ENCODE measurements at places on chromosomes 5 and 9.

GRCh38 chr5:55533521-55534435 is 986 bp downstream of the PLPP1 start:
- no peak for DNase-seq

DNA sequence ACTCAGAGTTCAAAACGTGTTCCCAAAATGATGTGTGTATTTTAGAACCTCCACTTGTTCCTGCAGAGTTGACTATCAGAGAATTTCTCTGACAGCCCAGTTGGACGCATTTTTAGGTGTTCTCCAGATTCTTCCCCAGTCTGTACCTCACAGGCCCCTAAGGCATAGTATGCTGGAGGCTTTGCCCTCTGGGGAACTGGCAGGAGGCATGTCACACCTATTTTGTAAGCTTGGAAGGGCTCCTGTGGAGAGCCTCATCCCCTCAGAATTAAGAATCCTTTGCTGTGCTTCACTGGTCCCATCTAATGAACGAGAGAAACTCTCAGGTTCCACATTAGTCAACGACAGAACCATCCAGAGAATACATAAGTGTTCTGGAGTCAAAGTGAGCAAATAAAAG is 144.1 kb upstream of the SLC30A5 start:
- no peak for DNase-seq

- DNase-seq: no peak
Measured at GRCh38 chr9:78028926-78029325, 2.7 kb downstream of the GNAQ start.

DNA sequence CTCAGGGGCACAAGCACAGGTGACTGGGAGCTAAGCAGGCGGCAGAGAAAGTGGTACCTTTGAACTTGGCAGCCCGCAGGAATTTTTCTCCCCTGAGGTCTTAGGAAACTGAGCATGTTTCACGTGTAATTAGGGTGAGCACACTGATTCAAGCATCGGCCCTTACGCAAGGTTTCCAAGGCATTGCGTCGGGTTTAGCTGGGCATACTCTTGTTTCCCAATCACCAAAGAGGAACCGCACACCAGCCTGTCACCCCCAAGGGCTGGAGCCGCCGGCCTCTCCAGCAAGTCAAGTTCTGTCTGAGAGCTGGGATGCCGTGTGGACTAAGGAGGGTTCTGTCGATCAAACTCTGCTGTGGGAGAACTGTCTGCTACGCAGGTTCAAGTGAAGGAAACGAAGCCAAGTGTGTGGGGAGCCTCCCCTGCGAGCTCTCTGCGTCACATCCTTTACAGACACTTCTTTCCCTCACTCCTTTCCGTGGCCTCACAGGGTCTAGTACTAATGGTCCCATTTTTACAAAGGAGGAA is 53.0 kb downstream of the ERGIC1 start:
- no peak for DNase-seq

DNA sequence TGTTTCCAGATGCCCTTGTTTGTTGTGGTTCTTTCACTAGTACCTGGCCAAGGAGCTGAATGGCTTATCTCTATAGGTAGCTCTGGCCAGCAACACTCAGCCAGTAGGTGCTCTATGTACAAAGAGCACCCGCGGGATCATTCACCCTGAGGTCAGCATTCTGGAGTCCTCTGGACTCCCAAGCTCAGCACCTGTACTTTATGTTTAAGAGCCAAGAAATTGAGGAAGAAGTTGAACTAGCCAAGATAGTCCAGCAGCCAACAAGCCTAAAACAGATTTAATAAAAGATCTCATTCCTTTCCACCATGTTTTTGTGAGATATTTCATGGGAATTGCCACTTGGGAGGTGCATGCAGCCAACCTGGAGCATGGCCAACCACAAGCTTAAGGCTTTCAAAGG is 242.6 kb upstream of the PAPPA start:
- DNase-seq: no peak

- DNase-seq: no peak
Measured at GRCh38 chr5:151897896-151898295, 26.8 kb downstream of the GLRA1 start.

GRCh38 chr9:106969696-106970095 is 106.7 kb downstream of the ZNF462 start:
- DNase-seq: no peak

- no peak for DNase-seq
Measured at GRCh38 chr9:76817489-76817888, 53.3 kb downstream of the PCA3 start.

DNA sequence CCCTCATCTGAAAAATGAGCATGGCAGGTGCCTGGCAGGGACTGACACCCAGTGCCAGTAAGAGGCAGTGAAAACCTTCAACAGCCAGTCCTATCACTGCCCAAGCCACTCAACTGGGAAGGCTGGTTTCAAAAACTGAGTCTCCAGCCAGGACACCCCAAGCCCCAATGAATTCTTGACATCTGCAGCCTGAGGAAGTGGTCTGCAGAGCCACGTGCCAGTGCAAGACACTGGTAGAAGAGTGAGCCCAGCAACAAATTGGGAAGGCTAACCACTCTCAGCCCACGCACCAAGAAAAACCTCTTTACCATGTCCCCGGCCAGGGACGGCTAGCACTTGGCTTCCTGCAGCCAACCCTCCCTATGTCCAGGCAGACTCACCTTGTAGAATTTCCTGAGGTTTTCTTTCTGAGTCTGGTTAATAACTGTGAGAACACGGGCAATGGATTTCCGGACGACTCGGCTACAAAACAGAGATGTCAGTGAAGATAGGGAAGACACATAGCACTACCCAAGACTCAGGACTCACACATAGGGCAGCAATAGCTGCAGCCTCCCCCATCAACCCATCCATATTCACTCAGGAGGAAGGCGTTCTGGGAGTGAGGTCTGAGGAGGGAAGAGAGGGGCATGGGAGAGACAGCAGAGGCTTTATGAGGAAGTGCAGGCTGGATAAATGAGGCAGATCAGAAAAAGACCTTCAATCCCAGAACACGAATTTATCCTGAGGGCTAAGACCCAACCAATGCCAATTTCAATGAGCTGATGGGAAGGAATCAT is 1.8 kb downstream of the RPL35 start:
- no peak for DNase-seq

DNA sequence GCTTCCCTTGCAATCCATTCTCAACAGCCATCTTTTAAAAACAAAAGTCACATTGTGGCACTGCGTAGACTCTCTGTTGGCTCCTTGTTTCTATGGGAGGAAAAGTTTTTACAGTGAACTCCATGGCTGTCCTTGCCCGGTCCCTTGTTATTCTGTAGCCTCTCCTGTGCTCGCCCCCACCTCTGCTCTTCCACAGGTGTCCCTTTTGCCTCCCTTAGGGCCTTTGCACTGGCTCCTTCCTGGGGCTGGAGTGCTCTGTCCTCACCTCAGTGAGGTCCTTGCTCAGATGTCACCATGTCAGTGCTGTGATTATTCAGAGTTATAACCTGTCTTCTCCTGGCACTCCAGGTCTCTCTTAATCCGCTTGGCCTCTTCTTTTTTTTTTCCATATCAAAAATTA is 308.8 kb downstream of the DOCK8 start:
- DNase-seq: no peak

DNA sequence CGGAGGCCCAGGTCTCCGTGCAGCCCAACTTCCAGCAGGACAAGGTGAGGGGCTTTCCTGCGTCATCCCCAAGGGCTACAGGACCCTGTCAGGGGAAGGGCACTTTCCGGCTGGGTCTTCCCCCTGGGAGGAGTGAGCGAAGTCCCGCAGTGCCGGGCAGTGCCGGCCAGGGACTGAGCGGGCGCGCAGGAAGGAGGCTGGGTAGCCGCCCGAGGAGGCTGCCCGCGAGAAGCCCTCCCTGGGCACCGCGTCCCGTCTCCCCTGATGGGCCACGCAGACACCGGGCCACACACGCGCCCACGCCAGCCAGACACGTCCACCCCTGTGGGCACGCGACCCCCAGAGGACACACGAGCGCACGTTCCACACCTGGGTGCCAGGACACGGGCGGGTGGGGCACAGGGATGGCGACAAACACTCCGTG is 357 bp downstream of the PTGDS start:
- DNase-seq: no peak

DNA sequence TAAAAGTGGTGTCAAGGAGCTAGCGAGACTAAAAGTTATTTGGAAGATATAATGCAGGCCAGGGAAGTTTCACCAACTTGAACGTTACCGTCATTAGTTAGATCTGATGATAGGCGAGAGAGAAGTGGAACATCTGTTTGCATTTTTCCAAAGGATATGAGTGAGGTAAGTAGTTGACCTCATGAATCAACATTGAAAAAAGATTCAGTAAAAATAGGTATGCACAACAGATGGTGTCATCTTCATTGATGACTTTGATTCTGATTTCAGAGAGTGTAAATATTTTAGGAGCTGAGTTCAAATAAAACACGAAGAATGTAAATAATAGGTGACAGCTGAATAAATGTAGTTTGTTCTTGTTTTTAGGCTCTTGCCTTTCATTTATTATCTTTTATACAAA is 998.9 kb upstream of the CDH6 start:
- DNase-seq: no peak

- DNase-seq: no peak
Measured at GRCh38 chr5:156835905-156836304, 14.2 kb upstream of the PPP1R2B start.

- no peak for DNase-seq
Measured at GRCh38 chr9:131302244-131303075, 12.9 kb downstream of the PLPP7 start.

GRCh38 chr5:159669559-159669958 is 246.7 kb upstream of the ADRA1B start:
- DNase-seq: no peak

GRCh38 chr5:179795863-179796833 is 2.4 kb downstream of the LTC4S start:
- DNase-seq: peak; percentile 88

DNA sequence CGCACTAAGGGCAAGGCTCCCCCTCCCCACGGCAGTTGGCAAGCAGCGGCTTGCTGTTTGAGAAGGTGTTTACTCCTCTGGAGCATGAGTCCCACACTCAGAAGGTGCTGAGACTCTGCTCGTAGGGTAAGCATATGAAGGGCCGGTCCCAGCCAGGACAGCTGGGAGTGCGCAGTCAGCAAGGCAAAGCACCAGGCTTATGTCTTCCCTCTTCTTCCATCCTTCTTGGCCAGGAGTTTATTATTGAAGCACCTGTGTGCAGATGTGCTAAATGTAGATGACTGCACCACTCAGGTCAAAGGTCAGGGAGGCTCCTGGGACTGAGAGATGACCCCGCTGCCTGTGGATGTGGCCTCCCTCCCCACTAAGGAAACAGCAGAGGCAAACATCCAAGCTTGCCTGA is 27.0 kb upstream of the CDKN2AIPNL start:
- DNase-seq: no peak

GRCh38 chr5:89059274-89059673 is 176.3 kb upstream of the MEF2C start:
- DNase-seq: no peak

DNA sequence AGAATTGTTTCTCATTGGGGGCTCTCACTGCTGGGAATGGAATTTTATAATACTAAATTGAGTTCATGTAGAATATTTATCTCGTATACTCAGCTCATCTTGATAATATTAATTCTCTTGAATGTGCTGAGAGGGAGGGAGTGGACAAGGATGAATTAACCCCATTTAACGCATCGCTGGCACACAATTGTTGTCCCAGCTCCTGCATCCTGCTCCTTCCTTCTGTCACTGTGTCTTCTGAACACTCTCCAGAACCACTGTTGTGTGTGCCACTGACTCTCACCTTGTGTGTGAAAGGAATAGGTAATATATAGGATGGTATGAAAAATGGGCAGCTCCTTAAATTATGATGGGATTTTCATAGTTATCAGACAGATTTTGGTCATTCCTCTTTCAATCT is 267.3 kb downstream of the MTRR start:
- DNase-seq: no peak

DNA sequence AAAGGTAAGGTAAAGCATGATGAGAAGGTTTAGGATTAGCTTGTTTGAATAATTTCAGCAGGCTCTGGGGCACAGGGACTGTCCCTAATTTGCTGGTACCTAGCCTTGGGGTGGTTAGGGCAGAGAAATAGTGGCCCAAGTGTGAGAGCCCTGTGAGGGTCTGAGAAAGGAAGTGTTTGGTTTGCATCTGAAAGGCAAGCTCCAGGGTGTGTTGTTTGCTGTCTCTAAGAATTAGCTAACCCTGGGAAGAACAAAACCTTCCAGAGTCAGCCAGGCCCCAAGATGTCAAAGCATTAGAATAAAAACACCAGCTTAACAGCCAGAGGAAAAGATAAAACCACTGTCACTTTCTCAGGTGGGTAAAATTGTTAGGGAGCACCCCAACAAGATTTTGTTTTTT is 31.0 kb downstream of the TMEM252 start:
- DNase-seq: no peak

DNA sequence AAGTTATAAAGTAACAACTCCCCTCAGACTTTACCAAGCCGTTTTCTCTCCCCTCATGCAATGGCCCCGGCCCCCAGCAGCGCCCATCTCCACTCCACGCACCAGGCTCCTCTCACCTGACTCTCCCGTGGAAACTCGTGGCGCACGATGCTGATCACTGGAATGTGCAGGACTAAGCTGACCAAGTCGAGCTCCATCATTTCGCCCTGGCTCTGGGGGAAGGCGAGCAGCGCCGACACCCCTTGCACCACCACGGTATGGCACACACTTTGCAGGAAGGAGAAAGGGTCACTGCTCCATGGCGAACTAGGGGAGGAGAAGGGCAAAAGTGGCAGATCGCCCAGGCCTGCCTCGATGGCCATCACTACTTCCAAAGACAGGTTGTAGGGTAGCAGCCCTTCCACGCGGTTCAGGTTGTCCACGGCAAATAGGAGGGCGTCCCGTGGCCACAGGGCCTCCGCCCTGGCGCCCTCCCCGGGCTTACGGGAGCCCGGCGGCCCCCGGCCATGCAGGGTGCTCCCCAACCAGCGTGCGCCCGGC is 1.2 kb downstream of the GRIN3A start:
- DNase-seq: no peak

- no peak for DNase-seq
Measured at GRCh38 chr5:76838481-76839261, 11.1 kb upstream of the S100Z start.

GRCh38 chr9:18268381-18268780 is 205.6 kb upstream of the ADAMTSL1 start:
- no peak for DNase-seq

DNA sequence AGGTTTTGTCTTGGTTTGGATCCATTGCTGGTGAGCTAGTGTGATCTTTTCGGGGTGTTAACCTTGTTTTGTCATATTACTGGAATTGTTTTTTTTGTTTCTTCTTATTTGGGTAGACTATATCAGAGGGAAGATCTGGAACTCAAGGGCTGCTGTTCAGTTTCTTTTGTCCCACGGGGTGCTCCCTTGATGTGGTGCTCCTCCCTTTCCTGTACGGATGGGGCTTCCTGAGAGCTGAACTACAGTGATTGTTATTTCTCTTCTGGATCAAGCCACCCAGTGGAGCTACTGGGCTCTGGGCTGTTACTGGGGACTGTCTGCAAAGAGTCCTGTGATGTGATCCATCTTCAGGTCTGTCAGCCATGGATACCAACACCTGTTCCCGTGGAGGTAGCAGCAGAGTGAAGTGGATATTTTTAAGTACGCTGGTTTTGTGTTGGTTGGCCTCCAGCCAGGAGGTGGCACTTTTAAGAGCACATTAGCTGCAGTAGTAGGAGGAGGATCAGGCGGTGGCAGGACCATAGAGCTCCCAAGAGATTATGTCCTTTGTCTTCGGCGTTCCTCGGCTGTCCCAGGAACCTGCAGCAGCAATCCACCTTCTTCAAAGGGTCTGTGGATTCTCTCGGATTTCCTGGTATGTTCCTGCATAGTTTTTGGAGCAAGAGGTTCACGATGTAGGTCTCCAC is 27.2 kb downstream of the SCAMP1 start:
- DNase-seq: no peak

- no peak for DNase-seq
Measured at GRCh38 chr9:79953908-79954307, 382.1 kb downstream of the TLE4 start.

- DNase-seq: peak; percentile 68
Measured at GRCh38 chr5:181190711-181191525, 14.1 kb downstream of the TRIM7 start.
